Naive thymus-derived CD4-positive, alpha-beta T cell (primary cell): ENCODE measurements at places on chromosomes 5 and 9. TPM values are rescaled to one million over a fixed set of nuclear protein-coding genes. Genes with fewer than 3 reads are reported as not detected.

- no peak for DNase-seq
Measured at GRCh38 chr5:113266227-113266912, 168.4 kb downstream of the TSSK1B start.

PDLIM4 gene
- 0.38 and 0.99 TPM in 2 replicates for total RNA-seq

SHOC1 gene
- not detected for total RNA-seq

IZUMO3 gene
- total RNA-seq: not detected

TLX3 gene
- not detected in 2 replicates for total RNA-seq

EHMT1 gene
- total RNA-seq: 132 TPM

F2RL2 gene
- not detected for total RNA-seq
